Thoracic aorta (tissue), 2 donors: ENCODE measurements at places on chromosomes 11 and 22.
A peak's percentile ranks its signal among the peaks of the same experiment; 100 is the strongest.

GRCh38 chr11:128066399-128066798, 521.0 kb downstream of the ETS1 start:
- DNase-seq, result no peak

GRCh38 chr22:21626073-21626734, 3.6 kb downstream of the YDJC start:
- DNase-seq, result no peak

DNA sequence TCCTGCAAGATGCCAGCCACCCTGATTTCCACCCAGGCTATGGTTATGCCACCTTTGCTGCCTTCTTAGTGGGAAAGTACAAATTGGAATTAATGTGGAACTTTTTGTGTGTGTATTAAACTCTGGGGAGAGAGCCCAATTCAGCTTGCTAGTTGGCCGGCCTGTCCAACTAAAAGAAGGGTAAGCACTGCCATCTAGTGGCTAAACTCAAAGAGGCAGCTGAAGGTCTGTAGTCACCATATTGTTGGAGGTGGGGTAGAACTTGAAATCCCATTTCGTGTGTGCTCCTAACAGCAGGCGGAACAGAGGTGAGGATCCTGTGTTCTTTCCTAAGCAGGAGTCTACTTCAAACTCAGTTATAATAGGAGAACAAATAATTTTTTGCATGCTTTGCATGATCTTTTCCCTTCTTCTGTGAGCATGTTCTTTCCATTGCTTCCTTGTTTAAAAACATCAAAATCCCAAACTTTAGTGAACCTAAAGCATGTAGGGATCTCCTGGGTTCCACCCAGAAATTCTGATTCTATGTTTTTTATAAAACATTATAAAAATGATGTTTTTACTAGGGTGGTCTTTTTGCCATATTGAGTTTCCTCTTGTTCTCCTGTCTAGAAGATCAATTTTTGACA, 138.8 kb upstream of the SORL1-AS1 start:
- DNase-seq, result peak; percentile 35

DNA sequence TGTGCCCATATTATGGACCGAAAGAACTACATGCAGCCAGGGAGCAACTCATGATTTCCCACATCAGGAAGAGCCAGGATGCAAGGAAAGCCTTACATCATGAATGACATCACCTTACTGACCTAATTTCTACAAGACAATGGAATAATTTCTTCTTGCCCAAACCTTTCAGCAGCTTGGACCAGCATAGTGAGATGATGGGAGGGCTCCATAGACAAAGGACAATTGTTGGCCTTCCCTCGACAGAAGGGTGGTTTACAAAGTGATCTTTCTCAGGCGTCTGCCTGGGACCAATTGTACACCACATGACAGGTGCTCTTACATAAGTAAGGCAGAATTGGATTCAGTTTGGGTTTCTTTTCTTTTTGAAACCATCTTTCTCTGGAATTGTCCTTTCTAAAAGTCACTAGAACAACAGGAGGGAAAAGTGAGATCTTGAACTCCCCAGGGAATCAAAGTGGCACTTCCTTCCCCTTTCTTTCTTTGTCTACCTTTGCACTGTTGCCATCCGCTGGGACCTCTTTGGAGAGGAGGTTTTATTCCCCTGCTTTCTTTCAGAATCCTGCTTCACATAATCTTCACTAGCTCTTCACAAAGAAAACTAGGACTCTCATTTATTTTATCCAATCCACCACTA, 51.7 kb upstream of the PAK1 start:
- no peak for DNase-seq

- no peak for DNase-seq
These were observed 57.6 kb downstream of the NRXN2 start for GRCh38 chr11:64665411-64665821.

DNA sequence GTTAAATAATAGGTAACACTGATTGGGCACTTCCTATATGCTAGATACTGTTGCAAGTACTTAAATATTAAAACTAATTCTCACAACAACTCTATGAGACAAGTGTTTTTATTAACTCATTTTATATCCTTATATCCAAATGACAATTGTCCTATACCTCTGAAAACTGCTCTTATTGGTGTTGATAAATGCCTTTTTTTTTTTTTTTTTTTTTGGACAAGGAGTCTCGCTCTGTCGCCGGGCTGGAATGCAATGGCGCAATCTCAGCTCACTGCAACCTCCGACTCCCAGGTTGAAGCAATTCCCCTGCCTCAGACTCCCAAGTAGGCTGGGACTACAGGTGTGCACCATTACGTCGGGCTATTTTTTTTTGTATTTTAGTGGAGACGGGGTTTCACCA, 41.6 kb downstream of the MRTFA start:
- DNase-seq, result no peak

DNA sequence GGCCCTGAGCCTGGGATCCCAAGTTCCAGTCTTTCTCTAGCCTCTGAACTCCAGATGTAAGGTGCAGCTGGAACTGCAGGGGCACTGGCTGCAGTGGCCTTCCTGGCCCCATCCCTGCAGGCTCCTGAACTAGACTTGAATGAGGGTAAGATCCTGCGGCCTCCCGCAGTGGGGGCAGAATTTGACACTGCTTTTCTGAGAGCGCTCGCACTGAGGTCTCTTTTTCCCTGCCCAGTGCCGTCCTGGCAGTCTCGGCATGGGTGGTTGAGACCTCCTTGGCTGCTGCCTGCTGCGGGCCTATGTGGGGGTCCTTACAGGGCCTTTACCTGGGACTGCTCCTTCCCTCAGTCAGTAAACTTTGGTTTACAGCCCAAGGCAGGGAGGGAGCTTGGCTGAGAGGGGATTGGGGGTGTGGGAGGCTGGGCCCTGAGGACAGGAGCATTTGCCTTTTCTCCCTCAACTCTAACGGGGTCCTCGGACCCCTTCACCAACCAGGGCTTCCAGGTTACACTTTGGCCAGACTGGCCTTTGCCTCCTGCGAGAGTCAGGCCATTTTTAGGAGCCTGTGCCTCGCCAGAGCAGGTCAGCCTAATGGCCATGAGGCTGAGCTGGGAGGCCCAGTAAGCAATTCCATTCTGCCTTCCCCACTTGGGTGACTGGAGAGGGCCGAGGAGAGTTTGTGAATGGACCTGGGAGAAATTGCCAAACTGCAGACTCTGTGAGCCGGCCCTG, 35.4 kb downstream of the FAM83F start:
- DNase-seq, result no peak

- DNase-seq, result no peak
These were observed 679 bp upstream of the SSH3 start for GRCh38 chr11:67302571-67303131.

- DNase-seq, result no peak
These were observed 376.8 kb downstream of the TBC1D22A start for GRCh38 chr22:47139013-47139789.

- no peak for DNase-seq
These were observed 327.0 kb downstream of the DYNC2H1 start for GRCh38 chr11:103436131-103436770.

- DNase-seq, result no peak
These were observed 82.8 kb downstream of the FLI1 start for GRCh38 chr11:128776424-128777284.

DNA sequence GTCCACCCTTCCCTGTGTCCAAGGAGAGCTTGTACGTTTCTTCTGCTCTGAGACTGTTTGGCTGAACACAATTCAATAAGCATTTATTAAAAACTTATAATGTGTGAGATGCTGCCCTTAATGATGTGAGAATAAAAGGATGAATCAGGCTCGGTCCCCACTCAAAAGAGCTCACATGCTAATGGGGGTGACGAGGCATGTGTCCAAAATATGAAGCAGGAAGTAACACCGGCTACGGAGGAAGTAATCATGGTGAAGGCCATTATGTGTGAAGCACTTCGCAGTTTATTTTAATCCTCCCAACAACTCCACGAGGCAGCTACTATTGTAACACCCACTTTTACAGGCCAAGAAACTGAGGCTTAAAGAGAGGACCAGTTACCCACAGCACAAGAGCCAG, 3.4 kb upstream of the RASD2 start:
- no peak for DNase-seq

DNA sequence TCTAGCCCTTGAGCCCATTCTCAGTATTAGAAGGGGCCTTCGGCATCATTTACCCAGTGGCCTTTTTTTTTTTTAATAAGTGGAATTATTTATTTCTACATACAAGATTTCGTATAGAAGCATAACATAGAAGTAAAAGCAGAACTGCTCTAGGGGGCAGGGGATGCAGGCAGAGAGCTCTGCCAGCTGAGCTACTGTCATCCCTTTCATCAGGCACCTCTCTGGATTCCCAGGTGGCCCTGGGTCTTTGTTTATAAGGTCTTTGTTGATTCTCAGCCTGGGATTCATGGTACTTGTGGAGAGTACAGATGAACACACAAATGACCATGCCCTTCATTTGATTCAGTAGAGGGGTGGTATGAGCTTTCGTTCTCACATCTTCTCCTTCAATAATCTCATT, 66.4 kb downstream of the GAB2 start:
- no peak for DNase-seq

DNA sequence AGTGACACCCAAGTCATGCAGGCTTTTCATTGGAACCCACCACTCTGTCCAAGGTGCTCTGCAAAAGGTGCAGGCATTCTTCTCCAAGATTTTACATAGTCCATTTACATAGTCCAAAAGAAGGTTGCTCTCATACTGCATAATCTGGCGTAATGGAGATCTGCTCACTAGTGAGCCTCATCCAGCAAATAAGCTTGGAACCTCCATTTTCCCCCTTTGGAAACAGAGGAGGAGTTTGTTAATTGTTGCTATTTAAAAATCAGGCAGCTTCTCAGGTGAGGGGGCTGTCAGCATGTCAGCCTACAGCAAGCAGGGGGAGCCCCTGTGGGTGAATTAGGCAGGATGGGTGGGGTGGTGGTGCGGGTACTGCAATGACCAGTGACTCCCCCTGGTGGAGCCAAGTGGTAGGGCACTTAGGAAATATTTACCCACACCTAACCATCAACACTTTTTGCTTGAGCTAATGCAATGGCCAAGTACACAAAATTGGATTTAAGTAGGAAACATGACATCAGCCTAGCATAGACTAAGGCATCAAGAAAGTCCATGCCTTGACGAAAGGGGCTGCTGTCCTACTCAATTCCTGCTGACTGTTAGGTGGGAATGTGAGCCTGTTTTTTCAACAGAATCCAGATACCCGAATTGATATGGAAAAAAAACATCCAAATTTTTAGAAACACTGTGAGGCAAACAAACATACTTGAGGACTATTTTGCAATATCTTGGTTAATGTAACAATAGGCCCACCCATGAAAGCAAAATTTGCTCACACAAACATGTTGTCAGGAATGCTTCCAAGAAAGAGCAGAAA, 64.5 kb downstream of the AMBRA1 start:
- DNase-seq, result peak; percentile 16

- DNase-seq, result no peak
These were observed 1.2 kb upstream of the FAR1 start for GRCh38 chr11:13667245-13667644.

GRCh38 chr11:75077316-75077715, 19.4 kb downstream of the OR2AT4 start:
- no peak for DNase-seq

DNA sequence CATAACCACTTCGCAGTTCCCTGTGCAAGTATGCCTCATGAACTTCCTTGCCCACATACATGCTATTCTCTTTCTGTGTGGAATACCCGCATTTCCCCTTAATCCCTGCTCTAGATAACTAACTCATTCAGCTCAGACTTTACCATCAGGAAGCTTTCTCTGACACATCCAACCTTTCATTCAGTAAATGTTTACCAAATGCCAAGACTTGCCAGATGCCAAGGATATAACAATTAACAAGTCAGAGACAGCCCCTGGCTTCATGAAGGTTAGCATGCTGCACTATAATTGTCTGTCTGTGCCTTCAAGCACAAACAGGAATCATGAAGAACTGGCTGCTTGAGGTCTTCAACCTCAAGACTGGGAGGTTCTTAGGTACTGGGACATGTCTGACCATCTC, 71.2 kb upstream of the GDPD4 start:
- DNase-seq, result no peak

GRCh38 chr22:27431896-27432295, 369.7 kb downstream of the MN1 start:
- no peak for DNase-seq

GRCh38 chr11:72974487-72975205, 160.4 kb downstream of the ATG16L2 start:
- DNase-seq, result no peak

DNA sequence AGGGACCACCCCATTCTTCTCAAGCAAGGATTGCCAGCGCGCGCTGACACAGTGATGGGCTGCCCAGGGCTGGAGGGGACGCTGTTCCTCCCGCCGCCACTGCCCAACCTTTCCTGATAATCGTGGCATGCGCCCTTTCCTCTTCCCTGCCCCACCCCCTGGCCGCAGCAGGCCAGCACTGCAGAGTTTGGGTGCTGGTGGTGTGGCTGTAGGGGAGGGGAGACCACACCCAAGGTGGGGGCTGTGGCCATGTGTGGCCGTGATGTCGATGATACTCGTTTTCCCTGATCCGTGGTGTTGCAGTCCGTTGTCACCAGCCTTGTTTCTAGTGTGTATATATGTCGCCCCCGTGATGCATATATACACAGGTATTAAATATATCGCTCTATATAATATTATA, 22.8 kb upstream of the TEF start:
- DNase-seq, result no peak

- DNase-seq, result no peak
These were observed 57.6 kb downstream of the KREMEN1 start for GRCh38 chr22:29130476-29130875.

DNA sequence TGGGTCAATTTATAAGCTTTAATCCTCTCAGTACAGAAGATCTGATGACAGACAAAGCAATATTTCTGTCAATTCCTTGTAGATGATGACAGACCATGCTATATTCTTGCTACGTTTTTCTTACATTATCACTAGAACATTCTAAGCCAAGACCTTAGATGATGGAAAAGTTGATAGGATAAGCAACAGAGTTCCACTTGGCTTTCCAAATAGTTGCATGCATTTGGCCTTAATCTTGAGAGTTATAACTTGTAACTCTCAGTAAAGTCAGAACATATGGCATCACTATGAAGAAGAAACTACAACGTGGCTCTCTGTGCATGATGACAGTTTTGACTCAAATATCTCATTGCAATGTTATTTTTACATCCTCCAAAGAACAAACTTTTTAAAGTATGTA, 544.3 kb upstream of the LRRC4C start:
- DNase-seq, result no peak

- peak; percentile 25 for DNase-seq
These were observed 32.0 kb upstream of the LINC01488 start for GRCh38 chr11:69449320-69450063.

DNA sequence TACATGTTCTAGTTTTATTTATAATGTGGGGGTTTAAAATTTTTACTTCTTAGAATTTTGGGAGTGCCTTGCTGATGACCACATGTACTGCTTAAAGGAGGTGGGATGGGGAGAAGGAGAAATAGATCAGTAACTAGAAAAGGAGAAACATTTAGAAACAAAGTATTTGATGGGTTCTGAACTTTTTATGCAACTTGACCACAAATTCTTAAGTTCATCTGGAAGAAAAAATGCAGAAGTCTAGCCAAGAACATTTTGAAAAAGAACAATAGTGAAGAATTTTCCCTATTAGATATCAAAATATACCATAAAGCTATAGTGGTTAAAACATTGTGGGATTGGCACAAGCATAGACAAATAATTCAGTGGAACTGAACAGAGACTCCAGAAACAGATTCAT, 73.3 kb upstream of the AMPD3 start:
- DNase-seq, result no peak
